GM12891 (cell line): ENCODE measurements at places on chromosomes 11 and 22.

DNA sequence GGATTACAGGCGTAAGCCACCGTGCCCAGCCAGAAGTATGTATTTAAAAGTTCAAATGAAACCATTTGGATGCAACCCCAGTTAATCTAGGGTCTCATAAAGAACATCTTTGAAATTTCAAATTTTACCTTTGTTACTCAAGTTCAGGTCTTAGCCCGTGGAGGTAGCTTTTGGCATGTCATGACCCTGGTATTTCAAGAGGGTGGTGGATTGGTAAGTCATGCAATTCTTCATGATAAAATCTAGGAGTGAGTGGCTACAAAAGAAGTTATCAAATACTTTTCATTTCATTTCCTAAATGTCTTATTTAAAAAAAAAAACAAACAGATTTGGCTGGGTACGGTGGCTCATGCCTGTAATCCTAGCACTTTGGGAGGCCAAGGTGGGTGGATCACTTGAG, 80.6 kb downstream of the ABTB2 start:
- DNase-seq = no peak

DNA sequence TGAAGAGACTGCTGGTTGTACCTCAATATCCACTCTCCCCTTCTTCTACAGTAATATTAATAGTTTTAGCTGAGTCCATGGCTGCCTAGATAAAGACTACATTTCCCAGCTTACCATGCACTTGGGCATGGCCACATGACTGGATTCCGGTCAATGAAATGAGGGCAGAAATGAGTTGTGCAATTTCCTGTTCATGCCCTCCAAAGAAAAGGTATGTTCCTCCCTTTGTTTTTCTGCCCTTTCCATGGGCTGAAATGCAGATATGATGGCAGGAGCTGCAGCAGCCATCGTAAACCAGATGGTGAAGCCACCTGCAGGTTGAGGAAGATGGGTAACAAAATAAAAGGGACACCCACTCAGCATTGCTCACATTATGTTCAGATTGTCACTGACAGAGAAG, 15.3 kb upstream of the ELFN2 start:
- no peak for DNase-seq

GRCh38 chr11:111978028-111978771, 41.1 kb downstream of the DIXDC1 start:
- no peak for DNase-seq

GRCh38 chr11:76729214-76729613, 53.9 kb upstream of the TSKU start:
- no peak for DNase-seq

GRCh38 chr11:78841456-78842060, 266.9 kb upstream of the NARS2 start:
- DNase-seq = no peak

DNA sequence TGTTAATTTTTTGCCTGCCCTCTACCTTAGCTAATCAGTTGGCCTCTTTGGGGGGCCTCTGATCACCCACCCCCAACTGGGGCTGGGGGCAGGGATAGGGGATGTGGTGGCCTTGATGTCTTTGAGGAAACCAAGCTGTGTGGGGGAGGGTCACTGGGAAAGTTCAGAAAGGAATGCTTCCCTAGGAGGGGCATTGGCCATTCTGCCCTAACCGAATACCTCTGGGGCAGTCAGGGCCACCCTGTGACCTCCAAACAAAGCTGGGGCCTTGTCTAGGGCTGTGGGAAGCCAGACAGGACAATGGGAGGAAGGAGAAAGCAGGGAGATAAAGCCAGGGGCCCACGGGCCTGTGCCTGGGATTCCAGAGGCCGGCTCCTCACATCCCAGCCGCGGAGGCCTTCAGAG, 97.5 kb downstream of the TSPAN18 start:
- no peak for DNase-seq

DNA sequence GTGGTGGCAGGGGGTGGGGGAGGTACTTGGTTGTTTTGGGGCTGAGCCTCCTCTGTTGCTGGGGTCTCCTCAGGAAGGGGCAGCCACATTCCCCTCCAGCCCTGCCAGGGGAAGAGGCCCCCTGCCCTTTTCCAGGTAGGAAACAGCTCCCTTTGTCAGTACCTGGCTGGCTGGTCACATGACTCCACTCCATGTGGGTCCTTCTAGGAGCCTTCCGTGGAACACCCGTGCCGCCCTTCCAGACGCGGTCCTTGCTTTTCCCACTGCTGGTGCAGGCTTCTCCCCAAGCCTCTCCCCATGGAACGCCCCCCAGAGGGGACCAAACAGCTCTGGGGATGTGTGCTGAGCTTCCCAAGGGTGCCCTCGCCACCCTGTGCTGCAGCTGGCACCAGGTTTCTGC, 19.9 kb downstream of the IFT27 start:
- DNase-seq = no peak

DNA sequence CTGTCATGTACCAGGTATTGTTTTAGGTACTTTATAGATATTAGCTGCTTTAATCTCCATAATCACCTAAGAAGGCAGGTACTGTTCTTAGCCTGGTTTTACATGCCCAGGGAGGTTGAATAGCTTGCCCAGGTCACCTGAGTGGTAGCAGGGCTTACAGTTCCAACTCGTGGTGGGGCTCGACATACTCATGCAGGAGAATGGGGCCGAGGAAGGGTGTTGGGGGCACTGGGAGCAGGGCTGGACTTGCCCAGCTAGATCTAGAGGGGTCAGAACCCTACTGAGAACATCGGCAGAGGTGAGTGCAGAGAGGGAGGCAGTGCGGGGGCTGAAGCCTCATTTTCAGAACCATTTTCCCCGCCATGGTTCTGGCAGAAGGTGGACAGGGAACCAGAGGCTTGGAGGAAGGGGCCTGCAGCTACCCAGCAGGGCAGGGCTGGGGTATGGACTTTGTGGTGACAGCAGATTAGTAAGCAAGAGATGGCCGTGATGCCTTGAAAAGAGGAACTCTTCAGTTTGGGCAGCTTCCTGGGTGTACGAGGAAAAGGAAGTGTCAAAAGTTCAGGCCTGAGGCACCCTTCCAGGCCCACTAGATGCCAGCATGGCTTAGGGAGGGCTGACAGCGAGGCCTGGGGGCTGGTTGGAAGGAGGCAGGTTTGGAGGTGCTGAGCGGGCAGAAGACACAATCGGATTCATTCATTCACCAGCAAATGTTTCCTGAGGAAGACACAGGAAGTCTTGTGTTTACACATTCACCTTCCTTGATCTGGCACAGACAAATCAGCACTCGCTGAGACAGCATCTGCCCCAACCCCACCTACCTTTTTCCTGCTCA, 54.7 kb upstream of the LYVE1 start:
- DNase-seq = no peak

DNA sequence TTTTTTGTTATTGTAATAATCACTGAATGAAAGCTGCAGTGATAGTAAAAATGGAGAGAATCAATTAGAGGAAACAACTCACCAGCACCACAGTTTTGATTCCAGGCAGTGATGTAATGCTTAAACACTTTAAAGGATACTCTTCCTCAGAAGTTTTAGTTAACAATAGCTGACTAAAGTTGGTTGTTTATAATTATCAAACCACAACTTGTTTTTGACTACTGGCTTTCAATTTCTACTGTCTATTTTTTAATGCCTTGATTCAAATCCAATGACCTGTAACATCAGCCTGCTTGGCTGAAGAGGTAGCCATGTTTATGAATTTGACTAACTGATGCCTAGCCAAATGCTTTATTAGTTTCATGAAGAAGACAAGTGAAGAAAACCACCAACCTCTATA, 18.2 kb upstream of the CASP12 start:
- no peak for DNase-seq

- DNase-seq = no peak
These were observed 36.9 kb downstream of the GGTLC2 start for GRCh38 chr22:22681221-22681739.

GRCh38 chr22:22810018-22810427, 77.6 kb upstream of the IGLL5 start:
- no peak for DNase-seq

DNA sequence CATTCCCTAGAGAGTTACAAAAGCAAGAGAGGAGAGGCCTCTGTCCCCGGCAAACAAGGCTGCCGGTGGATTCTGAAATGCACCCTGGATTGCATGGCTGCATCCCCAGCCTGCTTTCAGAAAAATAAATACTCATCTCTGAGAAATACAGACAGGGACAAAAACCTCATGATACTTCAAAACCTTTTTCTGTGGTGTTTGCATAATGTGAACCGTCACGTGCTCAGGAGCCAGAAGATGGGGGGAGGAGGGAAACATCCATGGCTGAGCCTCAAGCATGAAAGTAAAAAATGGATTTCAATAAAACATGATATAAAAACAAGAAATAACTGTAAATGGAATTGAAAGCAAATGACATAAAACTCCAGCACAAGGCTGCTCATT, 198.5 kb upstream of the NCAM1 start:
- no peak for DNase-seq

- DNase-seq = no peak
These were observed 38.5 kb downstream of the LRP5 start for GRCh38 chr11:68350759-68351449.

- no peak for DNase-seq
These were observed 172.9 kb upstream of the MPPED2 start for GRCh38 chr11:30758946-30759504.

GRCh38 chr11:79594834-79595233, 154.0 kb upstream of the TENM4 start:
- no peak for DNase-seq

DNA sequence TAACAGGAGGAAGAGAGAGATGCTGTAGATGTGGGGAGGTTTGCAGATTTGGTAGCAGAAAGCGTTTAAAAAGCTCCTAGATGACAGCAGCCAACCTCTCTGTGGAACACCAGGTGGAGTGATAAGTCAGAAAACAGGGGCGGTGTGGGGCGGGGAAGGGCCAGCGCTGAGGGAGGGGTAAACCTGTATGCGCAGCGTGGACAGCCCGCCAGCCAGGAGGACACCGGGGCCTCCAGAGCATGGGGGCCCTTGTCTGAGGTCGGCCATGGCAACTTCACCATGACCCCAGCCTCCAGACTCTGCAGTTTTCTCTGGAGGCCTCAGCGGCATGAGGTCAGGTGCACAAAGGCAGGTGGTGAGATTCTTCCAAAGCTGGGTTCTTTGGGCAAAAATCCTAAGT, 423.7 kb downstream of the BRD1 start:
- DNase-seq = no peak
